ENCODE measurements at places on chromosomes 4 and X.

- no peak for DNase-seq
These were observed 1040.7 kb upstream of the INTU start for GRCh38 chr4:126592088-126592487.

DNA sequence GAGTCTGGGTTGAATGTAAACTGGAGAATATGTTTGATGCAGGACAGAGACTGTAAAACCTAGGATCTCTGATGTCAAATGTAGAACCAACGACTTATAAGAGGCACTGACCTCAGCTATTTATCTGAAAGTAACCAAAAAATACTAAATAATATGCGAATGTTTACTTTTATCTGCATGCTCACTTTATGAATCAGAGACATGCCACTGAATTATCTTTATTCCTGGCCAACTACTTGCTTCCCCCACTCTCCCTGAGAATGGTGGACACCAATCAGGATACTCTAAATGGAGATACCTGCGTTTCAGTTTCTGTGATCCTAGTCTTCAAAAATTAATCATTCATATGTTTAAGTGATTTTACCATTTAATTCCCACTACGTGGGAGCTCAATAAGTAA, 1038.4 kb upstream of the PABPC4L start:
- no peak for DNase-seq

GRCh38 chr4:78601013-78601412, 49.4 kb downstream of the ANXA3 start:
- no peak for DNase-seq

DNA sequence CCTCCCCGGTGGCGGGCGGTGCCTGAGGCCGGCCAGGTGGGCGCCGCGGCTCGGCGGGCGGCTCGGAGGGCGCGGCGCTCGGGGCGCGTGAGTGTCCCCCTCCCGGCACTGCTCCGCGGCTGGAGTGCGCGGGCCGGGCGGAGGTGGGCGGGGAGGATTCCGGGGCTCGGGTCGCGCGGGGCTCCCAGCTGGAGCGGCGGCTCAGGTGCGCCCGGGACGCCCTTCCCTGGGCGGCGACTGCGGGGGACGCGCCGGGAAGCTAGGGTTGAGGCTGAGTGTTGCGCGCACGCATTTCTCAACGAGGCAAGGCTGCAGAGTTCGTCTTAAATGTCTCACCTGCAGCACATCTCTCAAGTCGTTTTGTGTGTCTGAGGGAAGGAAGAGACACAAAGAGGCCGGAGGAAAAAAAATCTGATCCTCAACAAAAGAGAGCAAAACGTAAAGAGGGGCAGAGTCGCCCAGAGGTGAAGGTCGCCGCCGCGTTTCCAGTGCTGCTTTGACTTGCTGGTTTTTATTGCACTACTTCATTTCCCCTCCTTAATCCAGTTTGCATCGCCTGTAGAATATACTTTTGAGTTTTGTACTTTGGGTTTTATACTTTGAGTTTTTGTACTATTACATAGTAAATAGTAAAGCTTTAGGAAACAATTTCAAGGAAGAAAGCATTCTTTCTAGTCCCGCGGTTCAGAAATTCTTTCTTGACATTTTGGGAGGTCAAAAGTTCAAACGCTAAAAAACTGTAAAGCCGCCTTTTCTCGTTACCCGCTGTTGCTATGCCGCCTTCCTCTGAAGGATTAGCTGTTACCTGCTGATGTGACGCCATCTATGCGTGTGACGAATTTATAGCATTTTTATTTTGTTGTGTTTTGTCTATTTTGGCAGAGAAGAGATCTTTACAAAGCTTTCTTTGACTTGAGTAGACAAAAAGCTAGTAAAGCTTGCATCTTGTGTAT, 106.5 kb upstream of the STOX2 start:
- DNase-seq: no peak

GRCh38 chr4:72744103-72744725, 175.2 kb upstream of the ADAMTS3 start:
- DNase-seq: no peak

GRCh38 chr4:186368281-186368680, 102.3 kb downstream of the F11 start:
- no peak for DNase-seq

GRCh38 chr4:184444215-184444952, 30.0 kb downstream of the IRF2 start:
- no peak for DNase-seq

- no peak for DNase-seq
These were observed 17.0 kb downstream of the PRKG2 start for GRCh38 chr4:81197864-81198524.

DNA sequence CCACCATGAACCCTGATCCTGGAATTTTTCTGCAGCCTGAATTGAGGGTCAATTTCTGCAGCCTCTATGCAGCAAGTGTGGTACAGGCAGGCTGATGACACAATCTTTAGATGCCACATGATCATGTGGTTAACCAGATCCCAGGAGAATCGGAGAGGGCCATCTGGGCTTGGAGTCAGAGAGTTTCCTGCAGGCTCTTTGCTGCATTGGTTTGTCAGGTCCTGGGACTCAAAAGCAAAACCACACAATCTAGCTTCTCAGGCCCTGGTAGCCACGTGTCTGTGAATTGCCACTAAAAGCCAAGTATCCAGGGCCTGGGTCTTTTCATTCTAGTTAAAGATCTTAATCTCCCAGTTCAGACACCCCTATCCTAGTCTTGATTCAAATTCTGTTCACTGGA, 464.5 kb downstream of the BCOR start:
- no peak for DNase-seq

DNA sequence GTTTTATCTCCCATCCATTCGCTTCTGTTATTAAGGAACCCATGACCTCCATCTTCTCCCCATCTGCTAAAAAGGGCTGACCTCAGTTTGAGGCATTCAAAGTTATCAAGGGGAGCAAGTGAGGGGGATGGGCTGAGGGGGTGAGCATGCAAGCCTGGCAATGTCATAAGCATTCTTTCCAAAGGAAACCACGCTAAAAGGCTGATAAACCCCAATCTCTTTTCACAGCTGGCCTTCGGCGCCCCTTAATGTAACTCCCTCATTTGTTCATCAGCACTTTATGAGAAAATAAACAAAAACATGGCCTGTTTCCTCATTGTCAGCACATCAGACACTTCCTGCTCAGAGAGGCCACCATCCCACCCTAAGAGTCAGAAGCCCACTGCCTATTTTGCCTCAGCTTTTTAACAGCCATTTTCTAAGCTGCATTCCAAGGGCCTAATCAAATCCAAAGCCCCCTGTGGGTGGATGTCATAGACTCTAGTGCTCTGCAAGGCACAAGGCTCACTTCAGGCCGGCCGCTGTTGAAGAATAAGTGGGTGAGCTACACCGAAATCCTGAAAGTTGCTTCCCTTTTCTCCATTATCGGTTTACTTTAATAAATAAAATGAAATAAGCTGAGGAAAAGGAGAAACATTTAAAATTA, 92.0 kb upstream of the SRD5A3 start:
- no peak for DNase-seq

- DNase-seq: peak; percentile 20
These were observed 17.3 kb downstream of the NIPAL1 start for GRCh38 chr4:48033825-48034413.

DNA sequence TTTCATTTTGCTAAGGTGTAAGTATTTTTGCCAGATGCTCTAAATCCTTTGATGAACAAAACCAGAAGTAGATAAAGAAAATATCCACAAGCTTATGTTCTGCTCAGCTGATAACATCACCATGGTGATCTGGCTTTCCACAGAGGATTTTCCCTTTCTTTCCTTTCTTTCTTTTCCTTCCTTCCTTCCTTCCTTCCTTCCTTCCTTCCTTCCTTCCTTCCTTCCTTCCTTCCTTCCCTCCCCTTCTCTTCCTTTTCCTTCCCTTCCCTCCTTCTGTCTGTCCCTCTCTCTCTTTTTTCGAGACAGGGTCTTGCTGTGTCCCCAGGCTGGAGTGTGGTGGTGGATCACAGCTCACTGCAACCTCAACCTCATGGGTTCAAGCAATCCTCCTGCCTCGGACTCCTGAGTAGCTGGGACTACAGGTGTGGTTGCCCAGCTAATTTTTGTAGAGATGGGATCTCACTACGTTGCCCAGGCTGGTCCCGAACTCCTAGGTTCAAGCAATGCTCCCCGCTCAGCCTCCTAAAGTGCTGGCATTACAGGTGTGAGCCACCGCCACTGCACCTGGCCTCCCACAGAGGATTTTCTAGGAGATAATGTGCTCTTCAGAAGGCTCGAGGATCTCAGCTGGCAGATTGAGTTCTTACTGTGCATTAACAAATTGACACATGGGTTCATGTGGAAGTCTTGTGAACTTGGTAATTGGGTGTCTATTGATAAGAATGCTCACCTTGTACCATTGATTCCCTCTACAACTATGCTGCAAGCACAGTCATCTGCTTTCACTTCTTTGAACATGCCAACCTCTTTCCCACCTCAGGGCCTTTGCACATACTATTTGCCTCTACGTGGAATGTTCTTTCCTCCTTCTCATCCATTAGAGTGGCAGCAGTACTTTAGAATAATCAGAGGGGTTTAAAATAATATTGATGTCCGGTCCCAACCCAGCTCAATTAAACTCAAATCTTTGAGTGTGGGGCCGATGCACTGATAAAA, 1.4 kb upstream of the RHOH start:
- no peak for DNase-seq

DNA sequence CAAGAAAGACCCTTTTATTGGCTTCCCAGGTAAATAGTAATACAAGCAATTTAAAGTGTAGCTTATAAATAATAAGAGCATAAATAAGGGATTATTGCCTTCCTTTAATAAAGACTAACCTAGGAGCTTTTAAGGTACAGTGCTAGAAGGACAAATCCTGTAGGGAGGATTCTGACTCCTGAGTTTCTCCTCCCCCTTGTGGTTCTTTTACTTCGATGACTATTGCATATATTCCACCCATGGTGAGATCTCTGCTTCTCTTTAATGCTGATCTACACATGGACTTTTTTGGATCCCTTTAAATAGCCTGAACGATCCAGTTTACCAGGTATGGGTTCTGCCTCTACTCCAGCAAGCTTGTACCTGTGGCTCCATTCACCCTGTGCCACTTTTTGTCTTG, 2.5 kb downstream of the GALNT7 start:
- DNase-seq: no peak

DNA sequence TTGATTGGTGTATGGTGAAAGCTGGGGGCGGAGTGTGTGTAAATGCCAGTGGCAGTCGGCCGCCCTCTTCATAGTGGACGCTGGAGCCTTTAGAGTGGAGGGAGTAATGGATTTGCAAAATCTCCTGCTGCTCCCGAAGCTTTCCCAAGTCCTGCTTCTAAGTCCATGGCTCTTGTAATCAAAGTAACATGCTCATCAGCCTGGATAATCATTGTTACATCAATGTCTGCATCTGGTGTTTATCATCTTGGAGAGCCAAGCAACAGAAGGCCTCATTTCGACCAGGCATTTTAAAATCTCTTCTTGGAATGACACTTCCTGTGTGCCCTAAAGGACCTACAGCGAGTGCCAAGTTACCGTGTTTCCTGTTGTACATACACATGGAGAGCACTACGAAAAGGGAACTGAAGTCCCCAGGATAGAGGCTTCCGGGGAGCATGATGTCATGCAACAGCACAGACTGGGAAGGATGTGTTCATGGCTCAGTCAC, 32.2 kb downstream of the UNC5C start:
- no peak for DNase-seq

DNA sequence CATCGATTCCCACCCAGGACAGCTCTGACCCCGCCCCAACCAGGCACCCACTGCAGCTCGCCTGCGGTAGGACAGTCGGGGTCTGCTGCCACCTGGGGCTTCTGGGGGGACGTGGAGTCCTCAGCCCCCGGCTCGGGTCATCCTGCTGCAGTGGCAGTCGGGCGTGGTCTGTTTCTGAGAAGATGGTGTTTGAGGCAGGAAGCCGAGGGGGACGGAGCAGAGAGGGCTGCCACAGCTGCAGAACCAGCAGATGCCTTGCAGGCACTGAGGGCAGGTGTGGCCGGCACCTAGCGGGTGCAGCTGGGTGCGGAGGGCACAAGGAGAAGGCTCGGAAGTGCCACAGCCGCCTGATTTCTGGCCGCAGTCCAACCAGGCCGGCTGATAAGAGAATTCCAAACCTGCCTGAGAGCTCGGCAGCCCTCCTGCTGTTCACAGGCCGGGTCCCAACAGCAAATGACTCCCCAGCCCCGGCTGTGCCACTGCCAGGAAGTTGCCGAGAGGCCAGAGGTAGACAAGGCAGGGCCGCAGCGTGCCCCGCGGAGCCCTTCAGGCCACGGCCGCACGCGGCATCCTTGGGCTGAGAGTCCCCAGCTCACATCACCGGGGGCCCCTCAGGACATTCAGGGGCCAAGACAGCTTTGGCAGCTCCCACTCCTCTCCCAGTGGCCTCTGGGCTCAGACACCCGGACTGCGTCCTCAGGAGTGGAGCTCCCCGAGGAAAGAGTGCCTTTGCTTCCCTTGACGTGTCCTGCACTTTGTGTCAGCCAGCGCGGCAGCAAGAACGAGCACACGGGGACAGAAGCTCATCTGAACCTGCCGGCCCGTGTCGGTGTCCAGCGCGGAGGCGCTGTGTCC, 9.4 kb upstream of the CPLX1 start:
- DNase-seq: no peak

DNA sequence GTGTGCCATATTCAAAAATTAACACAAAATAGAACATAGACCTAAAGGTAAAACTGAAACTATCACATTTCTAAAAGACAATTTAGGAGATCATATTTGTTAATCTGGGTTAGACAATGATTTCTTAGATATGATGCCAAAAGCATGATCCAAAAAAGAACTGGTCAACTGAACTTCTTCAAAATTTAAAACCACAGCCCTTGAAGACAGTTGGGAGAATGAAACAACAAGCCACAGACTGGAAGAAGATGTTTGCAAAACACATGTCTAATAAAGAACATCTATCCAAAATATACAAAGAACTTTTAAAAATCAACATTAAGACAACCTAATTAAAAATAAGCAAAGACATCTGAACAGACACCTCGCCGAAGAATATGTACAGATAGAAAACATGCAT, 19.5 kb downstream of the COMMD8 start:
- no peak for DNase-seq

GRCh38 chr4:55004831-55005230, 120.6 kb downstream of the KDR start:
- no peak for DNase-seq

GRCh38 chr4:184274286-184274951, 56.7 kb upstream of the ENPP6 start:
- no peak for DNase-seq

- DNase-seq: no peak
These were observed 239.0 kb upstream of the GIMD1 start for GRCh38 chr4:106607558-106607957.

GRCh38 chr4:148229028-148229427, 213.2 kb downstream of the NR3C2 start:
- DNase-seq: no peak

- no peak for DNase-seq
These were observed 333.0 kb downstream of the ADGRL3 start for GRCh38 chr4:61533140-61533539.

DNA sequence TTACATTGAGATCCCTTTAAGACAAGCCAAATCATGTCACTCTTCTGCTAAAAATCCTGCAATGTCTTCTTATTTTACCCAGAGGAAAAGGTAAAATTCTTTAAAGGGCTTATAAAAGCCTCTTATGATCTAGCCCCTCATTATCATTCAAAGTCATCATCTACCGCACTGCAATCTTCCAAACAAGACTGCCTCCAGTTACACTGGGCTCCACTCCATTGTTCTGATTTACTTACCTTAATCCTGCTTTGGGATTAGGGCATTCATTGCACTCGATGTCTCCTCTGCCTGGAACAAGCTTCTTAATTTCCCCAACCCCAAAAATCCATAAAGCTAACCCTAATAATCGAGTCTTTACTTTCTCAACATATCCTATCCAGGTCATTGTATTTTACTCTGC, 269.1 kb downstream of the PCDH18 start:
- no peak for DNase-seq

- DNase-seq: no peak
These were observed 1137.6 kb downstream of the C4orf33 start for GRCh38 chr4:130233377-130234047.
